Activated CD4-positive, alpha-beta T cell treated with anti-CD3 and anti-CD28 coated beads for 36 hours (primary cell): ENCODE measurements at places on chromosomes 3 and 15. TPM values are rescaled to one million over a fixed set of nuclear protein-coding genes. Genes with fewer than 3 reads are reported as not detected.

GRCh38 chr3:5057857-5058324 is 64.2 kb upstream of the ARL8B start:
- H3K27ac ChIP-seq, result peak overlapping the region; percentile 11
- no peak overlapping the region for H3K4me3 ChIP-seq
- H3K27me3 ChIP-seq, result peaks cover 8% of the 10 kb centered on the region
- H3K36me3 ChIP-seq, result no peaks in the 10 kb centered on the region

The TLR9 gene
- total RNA-seq, result 0.59 TPM

DNA sequence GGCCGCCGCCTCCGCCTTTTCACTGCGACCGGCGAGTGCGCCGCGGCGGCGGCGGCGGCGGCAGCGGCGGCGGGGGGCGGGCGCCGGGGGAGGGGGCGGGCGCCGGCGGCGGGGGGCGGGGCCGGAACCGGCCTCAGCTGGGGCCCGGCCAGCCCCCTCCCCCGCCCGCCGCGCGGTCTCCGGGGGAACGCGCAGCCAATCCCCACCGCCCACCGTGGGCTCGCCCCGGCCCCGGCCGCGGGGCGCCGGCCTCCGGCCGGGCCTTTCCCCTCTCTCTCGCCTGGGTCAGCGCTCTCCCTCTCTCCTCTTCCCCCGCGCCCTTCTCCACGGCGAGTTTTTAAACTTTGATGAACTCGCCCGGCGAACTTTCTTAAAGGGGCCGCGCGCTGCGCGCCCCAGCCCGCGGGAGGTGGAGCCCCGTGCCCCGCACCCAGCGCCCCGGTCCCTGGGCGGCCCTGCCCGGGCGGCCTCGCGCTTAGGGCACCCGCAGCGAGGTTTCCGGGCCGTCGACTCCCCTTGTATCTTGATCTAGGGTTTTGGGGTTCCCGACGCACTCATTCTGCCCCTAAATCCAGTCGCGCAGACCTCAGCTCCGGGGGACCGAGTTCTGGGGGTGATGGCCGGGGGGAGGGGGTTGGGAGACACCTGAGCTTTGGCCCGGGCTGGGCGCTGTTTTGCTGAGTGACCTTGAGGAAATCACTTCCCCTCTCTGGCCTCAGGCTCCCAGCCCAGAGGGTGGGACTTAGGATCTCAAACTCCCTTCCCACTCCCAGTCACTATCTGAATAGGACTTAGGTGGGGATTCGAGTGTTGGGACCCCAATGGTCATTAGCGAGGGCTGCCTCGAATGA is at the start of gene RBPMS2:
TSS of gene RBPMS2 (minus strand) at position 39 of the 851 bp plus-strand sequence. CDS start 270 bp downstream, outside the sequence.
- peaks cover 32% of the 10 kb centered on the region for H3K27me3 ChIP-seq
- H3K4me3 ChIP-seq, result peak within 1 kb of the TSS; percentile 59
- no peak within 1 kb of the TSS for H3K27ac ChIP-seq

- peaks cover 26% of the 10 kb centered on the region for H3K4me1 ChIP-seq
- H3K36me3 ChIP-seq, result no peaks in the 10 kb centered on the region
- no peaks in the 10 kb centered on the region for H3K27me3 ChIP-seq
- H3K27ac ChIP-seq, result peak overlapping the region; percentile 14
Observed at GRCh38 chr15:58451826-58452225, 20.0 kb downstream of the LIPC start.

GRCh38 chr15:58312031-58312430 is 119.8 kb upstream of the LIPC start:
- DNase-seq, result no peak
- H3K4me1 ChIP-seq, result peaks cover 38% of the 10 kb centered on the region
- no peak overlapping the region for H3K4me3 ChIP-seq
- no peak overlapping the region for H3K27ac ChIP-seq

GRCh38 chr15:101017093-101017754 is 98.1 kb downstream of the LRRK1 start:
- no peak overlapping the region for H3K27ac ChIP-seq
- peak; percentile 25 for DNase-seq
- H3K4me1 ChIP-seq, result no peaks in the 10 kb centered on the region
- H3K27me3 ChIP-seq, result no peaks in the 10 kb centered on the region
- H3K36me3 ChIP-seq, result no peaks in the 10 kb centered on the region

DNA sequence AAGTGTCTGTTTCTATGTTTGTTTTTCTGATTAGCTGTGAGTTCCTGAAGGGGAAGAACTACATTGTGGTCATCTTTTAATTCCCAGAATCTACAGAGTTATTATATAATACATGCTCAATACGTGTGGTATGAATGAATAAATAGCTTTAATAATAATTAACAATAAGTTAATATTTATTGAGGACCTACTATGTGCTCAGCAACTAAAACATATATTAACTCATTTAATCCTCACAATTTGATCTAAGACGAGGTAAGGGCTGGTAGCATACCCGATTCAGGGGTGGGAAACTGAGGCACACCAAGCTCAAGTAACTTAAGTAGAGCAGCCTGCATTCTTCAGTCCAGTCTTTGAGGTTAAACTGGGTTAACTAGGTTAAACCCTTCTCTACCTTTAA is 553.8 kb downstream of the FOXP1 start:
- H3K4me1 ChIP-seq, result peaks cover 83% of the 10 kb centered on the region
- no peak for DNase-seq
- H3K36me3 ChIP-seq, result peaks cover 72% of the 10 kb centered on the region
- no peaks in the 10 kb centered on the region for H3K27me3 ChIP-seq

DNA sequence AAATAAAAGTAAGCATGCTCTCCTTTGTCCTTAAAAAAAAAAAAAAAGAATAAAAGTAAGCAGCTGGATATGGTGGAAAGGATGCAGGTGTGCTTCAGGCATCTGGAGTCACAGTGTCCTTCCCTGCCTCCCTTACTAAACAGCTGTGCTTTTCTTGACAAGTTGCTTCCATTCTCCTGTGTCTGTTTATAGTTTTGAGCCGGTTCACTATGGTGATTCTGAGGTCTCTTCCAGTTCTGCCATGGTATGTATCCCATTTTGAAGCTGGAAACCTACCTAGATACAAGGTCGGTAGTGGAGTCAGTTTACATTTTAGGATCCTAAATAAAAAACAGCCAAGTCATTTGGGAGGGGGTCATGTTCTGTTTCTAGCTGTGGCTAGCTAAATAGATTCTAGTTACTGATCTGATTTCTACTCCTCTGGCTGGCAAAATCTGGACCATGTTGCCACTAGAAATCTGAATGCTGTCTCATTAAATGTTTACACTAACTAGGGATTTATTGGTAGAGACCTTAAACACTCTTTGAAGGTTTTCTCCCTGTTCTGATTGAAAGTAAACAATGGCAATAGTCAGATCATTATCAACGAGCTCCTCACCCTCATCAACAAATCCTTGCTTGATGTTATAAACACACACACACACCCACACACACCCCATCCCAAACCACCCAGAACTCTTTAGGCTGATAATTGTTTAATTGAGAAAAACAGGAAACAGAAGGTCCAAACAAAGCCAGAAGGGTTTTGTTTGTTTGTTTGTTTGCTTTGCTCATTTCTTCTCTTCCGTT is 7.9 kb downstream of the TNFSF10 start:
- peaks cover 87% of the 10 kb centered on the region for H3K4me1 ChIP-seq
- H3K36me3 ChIP-seq, result peaks cover 47% of the 10 kb centered on the region
- no peaks in the 10 kb centered on the region for H3K27me3 ChIP-seq
- peak overlapping the region; percentile 77 for H3K27ac ChIP-seq
- no peak for DNase-seq

- H3K27me3 ChIP-seq, result peaks cover 19% of the 10 kb centered on the region
- no peak overlapping the region for H3K27ac ChIP-seq
- no peaks in the 10 kb centered on the region for H3K4me1 ChIP-seq
- H3K36me3 ChIP-seq, result no peaks in the 10 kb centered on the region
- H3K4me3 ChIP-seq, result no peak overlapping the region
Observed at GRCh38 chr3:115713284-115713683, 90.0 kb downstream of the GAP43 start.

The FRMD4B gene
- total RNA-seq, result 8.0 TPM

The PPP1R14D gene
- total RNA-seq, result not detected

GRCh38 chr3:185940951-185941350 is 3.1 kb upstream of the TRA2B start:
- peaks cover 24% of the 10 kb centered on the region for H3K4me1 ChIP-seq
- DNase-seq, result no peak
- no peak overlapping the region for H3K4me3 ChIP-seq
- H3K27ac ChIP-seq, result no peak overlapping the region

The ARHGEF26 gene
- total RNA-seq, result 0.14 TPM

DNA sequence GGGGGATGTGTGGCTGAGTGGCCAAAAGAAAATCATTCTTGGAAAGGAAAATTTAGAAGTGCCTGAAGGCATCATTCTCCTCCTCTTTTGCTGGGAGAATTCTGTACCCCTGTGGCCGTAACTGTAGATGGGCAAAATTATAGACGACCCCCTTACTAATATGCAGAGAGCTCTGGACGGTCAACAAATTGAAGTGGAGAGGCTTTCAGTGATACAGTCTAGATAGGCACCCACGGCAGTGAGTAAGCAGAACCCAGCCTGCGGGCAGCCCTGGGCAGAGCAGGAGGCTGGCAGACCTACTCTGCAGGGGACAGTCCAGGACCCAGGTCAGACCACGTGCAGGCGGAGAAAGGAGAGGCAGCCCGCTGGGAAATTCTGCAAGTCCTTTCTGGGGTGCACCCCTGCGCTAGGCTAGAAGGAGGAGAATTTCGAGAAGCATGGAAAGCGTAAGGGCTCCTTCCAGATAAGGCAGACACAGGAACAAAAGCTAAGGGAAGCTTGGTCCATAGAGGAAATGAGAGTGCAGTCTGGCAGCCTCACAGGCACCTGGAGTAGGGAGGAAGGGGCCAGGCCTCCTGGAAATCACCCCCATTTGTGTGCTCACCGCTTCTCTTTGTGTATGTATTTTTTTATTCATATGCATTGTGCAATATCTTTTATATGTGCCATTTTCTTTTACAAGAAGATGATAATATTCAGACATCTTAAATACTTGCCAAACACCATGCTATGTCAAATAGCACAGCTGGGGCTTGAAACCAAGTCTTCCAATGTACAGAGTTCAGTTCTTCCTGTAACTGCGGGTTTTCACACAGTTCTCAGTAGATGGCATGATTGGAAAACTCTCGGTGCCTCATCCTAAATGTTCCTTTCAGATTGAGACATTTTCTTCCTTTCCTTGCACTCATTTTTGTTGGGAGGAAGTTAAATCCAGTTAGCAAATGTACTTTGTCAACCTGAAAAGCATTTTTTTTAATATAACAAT is 40.2 kb downstream of the LRRK1 start:
- H3K27ac ChIP-seq, result no peak overlapping the region
- peaks cover 13% of the 10 kb centered on the region for H3K27me3 ChIP-seq
- no peaks in the 10 kb centered on the region for H3K4me1 ChIP-seq
- H3K4me3 ChIP-seq, result no peak overlapping the region

- H3K27me3 ChIP-seq, result peaks cover 11% of the 10 kb centered on the region
- no peak for DNase-seq
- no peaks in the 10 kb centered on the region for H3K4me1 ChIP-seq
- H3K36me3 ChIP-seq, result no peaks in the 10 kb centered on the region
Observed at GRCh38 chr15:62636823-62637573, 405.5 kb upstream of the TPM1 start.

The MRAS gene
- 0.16 TPM for total RNA-seq

DNA sequence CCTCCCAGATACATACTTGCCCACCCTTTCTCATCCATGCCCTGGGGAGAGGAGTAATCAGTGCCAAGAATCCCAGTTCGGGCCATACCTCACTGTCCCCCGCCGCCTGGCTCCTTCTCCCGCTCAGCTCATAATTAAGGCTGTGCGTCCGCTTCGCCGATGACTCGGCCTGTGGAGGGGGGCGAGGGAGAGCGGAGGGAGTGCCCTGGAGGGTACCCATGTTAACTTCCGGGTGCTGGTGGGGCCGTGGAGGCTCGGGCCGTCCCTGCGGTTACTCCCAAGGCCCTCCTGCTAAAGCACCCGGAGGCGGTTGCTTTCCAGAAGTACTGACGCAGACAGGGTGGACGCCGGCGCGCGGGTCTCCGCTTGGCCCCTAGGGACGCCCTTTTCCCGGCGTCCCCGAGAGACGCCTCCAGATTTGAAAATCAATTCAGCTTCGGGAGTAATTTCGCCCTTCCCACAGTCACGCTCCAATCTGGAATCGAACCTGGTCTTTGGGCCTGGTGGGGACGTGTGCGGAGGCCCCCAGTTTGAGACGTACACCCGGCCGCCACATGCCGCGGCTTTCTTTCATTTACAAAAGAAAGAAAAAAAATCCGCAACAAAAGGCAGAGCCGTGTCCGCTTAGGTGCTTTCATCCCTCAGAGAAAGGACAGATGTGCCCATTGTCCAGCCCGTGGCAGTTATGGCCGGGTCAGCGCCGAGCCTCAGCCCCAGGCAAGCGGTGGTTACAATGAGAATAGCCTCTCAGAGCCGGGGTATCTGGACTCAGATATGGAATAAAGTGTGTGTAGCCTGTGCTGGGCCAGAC is 1.0 kb upstream of the ONECUT1 start:
- peaks cover 77% of the 10 kb centered on the region for H3K27me3 ChIP-seq
- H3K27ac ChIP-seq, result no peak overlapping the region
- no peaks in the 10 kb centered on the region for H3K36me3 ChIP-seq
- peaks cover 11% of the 10 kb centered on the region for H3K4me1 ChIP-seq
- H3K4me3 ChIP-seq, result peak overlapping the region; percentile 23

The MEX3B gene
- 1.2 TPM for total RNA-seq

The DENND6A gene
- 17.1 TPM for total RNA-seq

DNA sequence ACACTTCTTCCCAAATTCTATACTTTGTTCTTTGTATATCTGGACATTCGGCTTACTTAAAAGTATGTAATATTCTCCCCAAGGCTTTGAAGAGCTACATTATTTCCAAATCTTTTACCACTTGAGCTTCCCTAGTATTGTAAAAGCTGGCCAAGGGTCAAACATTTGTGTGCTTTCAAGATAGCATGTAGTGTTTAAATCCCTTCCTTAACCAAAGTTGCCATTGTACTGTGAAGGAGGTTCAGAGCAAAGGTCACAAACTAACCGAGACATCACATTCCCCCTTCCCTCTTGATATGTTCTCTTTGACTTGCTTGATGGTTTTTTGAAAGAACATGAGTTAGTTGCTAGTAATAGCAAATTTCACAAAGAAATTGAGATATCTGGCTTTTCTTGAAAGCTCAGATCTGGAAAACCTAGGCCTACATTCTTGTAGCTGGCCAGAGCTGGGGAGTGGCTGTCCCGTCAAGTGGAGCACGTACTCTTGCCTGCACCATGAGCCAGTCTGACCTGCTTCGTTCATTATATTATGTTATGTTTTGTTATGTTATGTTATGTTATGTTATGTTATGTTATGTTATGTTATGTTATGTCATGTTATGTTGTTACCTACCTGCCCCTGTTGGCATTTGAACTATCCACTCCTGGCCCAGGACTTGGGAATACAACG is 60.2 kb downstream of the FILIP1L start:
- no peak overlapping the region for H3K27ac ChIP-seq
- H3K27me3 ChIP-seq, result no peaks in the 10 kb centered on the region
- DNase-seq, result no peak
- H3K36me3 ChIP-seq, result no peaks in the 10 kb centered on the region

GRCh38 chr15:23416349-23417276 is 30.4 kb downstream of the GOLGA6L2 start:
- H3K4me1 ChIP-seq, result no peaks in the 10 kb centered on the region
- H3K27ac ChIP-seq, result no peak overlapping the region
- no peaks in the 10 kb centered on the region for H3K36me3 ChIP-seq
- no peaks in the 10 kb centered on the region for H3K27me3 ChIP-seq
- H3K4me3 ChIP-seq, result no peak overlapping the region
- no peak for DNase-seq

- no peak overlapping the region for H3K4me3 ChIP-seq
- H3K36me3 ChIP-seq, result peaks cover 2% of the 10 kb centered on the region
- peaks cover 28% of the 10 kb centered on the region for H3K4me1 ChIP-seq
- no peak overlapping the region for H3K27ac ChIP-seq
- no peaks in the 10 kb centered on the region for H3K27me3 ChIP-seq
- no peak for DNase-seq
Observed at GRCh38 chr3:60365360-60365759, 885.9 kb downstream of the FHIT start.
